ENCODE measurements at places on chromosomes 5 and 9. TPM values are rescaled to one million over a fixed set of nuclear protein-coding genes. Genes with fewer than 3 reads are reported as not detected.

The ARHGEF37 gene
- 8.2 TPM for total RNA-seq

The PAEP gene
- not detected for total RNA-seq

The COL27A1 gene
- total RNA-seq = 7.9 TPM

The NR4A3 gene
- 2.9 TPM for total RNA-seq

The CA9 gene
- not detected for total RNA-seq

The NTRK2 gene
- total RNA-seq = 23.2 TPM

The UGT3A1 gene
- not detected for total RNA-seq
